ENCODE measurements at places on chromosomes 2 and 18. TPM values are rescaled to one million over a fixed set of nuclear protein-coding genes. Genes with fewer than 3 reads are reported as not detected.

The LHCGR gene
- under 0.01 TPM for total RNA-seq

The NOSTRIN gene
- total RNA-seq: not detected

The CAPN13 gene
- not detected for total RNA-seq

The LOXHD1 gene
- not detected for total RNA-seq

The SLC25A12 gene
- total RNA-seq: 26.8 TPM

The CENPO gene
- 35.8 TPM for total RNA-seq

The XPO1 gene
- total RNA-seq: 149 TPM

The IL36A gene
- not detected for total RNA-seq

The USP40 gene
- 23.7 TPM for total RNA-seq

The FHOD3 gene
- 23.8 TPM for total RNA-seq

Data from melanocyte of skin (primary cell).